Iris pigment epithelial cell (primary cell): ENCODE measurements at places on chromosomes 12 and 14.
A peak's percentile ranks its signal among the peaks of the same experiment; 100 is the strongest.

DNA sequence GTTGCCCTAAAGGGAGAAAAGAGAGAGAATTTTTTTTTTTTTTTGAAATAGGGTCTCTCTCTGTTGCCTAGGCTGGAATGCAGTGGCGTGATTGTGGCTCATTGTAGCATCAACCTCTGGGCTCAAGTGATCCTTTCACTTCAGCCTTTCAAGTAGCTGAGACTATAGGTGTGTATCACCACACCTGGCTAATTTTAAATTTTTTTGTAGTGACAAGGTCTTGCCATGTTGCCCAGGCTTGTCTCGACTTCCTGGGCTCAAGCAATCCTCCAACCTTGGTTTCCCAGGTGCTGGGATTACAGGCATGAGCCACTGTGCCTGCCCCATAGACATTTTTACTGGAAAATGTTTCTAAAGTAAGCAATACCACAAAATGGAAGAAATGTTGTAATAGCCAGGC lies 36.8 kb downstream of the YARS2 start:
- DNase-seq: no peak

DNA sequence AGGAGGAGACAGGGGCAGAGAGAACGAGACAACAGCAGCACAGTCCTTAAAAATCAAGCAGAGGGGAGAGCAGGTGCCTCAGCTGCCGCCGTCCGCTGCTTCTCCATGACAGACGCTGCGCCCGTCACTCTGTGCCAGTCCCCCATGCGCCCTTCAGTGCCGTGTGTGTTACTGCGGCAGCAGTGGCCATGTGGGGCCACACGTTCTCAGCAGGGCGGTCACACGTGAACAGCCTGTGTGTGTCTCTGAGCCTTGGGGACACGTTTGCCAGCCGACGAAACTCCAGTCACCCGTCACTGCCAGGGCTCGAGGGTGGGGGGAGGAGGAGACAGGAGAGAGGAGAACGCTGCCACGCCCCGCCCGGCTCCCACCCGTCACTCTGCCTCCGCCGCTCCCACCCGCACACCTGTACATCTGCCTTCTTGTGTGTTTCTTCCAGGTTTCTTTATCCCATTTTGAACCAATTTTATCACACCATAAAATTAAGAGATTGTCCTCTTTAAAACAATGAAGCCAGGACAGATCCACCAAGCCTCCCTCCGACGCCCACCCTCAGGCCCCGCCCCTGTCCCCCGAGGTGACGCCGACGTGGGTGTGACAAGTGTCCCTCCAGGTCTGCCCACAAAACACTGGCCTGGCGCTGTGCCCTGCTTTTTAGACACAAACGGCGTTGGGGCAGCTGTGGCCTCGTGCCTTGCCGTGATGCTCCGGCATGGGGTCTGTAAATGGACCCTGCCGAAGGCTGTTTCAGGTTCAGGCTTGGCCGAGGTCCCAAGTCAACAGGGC lies 58.2 kb downstream of the GALNT9 start:
- DNase-seq: no peak

GRCh38 chr12:12779529-12779928 lies 5.9 kb upstream of the APOLD1 start:
- peak; percentile 91 for DNase-seq

- DNase-seq: no peak
Observed at GRCh38 chr14:90758959-90759358, 57.3 kb downstream of the TTC7B start.
